GM12878 (cell line): ENCODE measurements at places on chromosomes 12 and 14. TPM values are rescaled to one million over a fixed set of nuclear protein-coding genes. Genes with fewer than 3 reads are reported as not detected.

DNA sequence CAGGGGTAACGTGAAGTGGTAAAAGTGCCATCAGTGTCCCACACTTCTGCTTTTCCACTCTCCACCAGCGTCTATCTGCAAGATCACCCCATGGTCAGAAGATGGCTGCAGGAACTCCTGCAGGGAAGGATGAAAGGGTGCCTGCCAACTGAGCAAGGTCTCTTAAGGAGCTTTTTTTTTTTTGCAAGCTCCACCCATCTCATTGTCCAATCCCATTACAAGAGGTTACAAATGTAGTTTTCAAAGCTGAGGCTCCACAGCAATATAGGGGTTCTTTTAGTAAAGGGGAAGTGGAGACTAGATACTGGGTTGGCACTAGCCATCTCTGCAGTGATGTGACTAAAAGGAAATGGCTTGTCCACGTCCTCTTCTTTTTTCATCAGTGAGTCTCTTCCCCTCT lies 5.9 kb upstream of the BHLHE41 start:
- no peak for DNase-seq

CD163L1 gene
- 0.49 and 0.74 TPM in 2 replicates for total RNA-seq

LBHD2 gene
- total RNA-seq: not detected in 2 replicates

ARHGEF25 gene
- total RNA-seq: 1.5 and 1.7 TPM in 2 replicates

ADCY6 gene
- total RNA-seq: 0.36 and 0.61 TPM in 2 replicates

- no peak for DNase-seq
Measured at GRCh38 chr14:64233531-64234190, 60.5 kb downstream of the ESR2 start.

GRCh38 chr12:44457465-44457864 lies 418.6 kb downstream of the NELL2 start:
- DNase-seq: no peak

DNA sequence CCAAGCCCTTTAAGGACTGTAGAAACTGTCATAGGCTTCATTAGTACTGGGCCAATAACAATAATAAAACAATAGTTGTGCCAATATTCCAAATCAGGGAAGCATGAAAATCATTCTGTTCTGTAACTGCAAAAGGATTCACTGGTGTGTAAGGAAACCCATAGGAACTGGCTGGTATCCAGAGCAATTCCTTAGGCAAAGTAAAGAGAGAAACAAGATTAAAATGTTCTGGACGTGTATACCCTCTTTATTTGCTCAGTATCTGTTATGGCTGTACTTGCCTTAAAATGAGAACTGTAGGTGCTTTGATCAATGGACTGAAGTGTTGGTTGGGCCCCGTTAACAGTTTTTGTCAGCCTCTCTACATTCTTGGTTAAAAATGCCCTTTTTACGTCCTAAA lies 72.4 kb upstream of the STAC3 start:
- DNase-seq: no peak

OR6C74 gene
- total RNA-seq: not detected in 2 replicates

- no peak for DNase-seq
Measured at GRCh38 chr12:101743242-101743641, 4.0 kb upstream of the SYCP3 start.

GRCh38 chr14:63650256-63650952 lies 8.7 kb upstream of the WDR89 start:
- DNase-seq: peak; percentile 54

DNA sequence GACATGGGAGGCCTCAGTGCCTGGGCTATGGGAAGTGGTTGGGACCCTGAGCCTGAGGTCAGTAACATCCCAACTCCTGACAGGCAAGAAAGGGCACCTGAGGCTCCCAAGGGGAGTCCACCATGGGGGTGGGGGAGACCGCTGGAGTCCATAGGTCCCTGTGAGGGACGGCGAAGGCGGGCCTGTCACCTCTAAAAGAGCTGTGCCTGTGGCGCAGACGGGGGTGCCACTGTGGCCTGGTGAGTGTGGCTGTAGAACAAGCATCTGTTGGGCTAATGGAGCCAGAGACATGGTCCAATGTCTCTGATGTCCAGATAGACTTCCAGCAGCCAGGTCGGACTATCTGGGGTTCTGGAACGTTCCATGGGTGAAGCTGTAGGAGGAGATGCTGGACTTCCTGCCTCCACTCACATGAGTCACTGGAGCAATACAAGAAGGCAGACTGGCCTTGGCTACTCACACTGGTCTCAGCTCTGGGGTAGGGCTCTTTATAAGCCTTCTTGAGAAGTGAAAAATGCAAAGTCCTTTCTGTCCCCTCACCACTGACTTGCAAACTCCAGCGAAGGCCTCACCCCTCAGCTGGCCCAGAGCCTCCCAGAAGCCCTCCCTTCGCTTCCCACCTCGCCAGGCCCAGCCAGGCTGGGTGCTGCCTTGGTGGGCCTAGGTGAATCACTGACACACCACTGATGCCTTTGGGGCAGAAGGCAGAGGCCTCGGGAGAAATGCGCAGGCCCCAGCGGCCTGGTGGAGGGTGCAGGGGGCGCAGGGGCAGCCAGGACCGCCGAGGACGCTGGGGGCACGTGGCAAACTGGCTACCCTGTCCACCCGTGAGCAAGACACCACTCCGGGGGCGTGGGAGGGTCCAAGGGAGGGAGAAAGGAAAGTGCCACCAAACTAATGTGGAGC lies 1.1 kb upstream of the TRAF3 start:
- DNase-seq: no peak
